Activated CD4-positive, CD25-positive, alpha-beta regulatory T cell treated with anti-CD3 and anti-CD28 coated beads, Interleukin-2, amount 50 U/mL, for 24 hours (primary cell): ENCODE measurements at places on chromosomes 4 and X.

DNA sequence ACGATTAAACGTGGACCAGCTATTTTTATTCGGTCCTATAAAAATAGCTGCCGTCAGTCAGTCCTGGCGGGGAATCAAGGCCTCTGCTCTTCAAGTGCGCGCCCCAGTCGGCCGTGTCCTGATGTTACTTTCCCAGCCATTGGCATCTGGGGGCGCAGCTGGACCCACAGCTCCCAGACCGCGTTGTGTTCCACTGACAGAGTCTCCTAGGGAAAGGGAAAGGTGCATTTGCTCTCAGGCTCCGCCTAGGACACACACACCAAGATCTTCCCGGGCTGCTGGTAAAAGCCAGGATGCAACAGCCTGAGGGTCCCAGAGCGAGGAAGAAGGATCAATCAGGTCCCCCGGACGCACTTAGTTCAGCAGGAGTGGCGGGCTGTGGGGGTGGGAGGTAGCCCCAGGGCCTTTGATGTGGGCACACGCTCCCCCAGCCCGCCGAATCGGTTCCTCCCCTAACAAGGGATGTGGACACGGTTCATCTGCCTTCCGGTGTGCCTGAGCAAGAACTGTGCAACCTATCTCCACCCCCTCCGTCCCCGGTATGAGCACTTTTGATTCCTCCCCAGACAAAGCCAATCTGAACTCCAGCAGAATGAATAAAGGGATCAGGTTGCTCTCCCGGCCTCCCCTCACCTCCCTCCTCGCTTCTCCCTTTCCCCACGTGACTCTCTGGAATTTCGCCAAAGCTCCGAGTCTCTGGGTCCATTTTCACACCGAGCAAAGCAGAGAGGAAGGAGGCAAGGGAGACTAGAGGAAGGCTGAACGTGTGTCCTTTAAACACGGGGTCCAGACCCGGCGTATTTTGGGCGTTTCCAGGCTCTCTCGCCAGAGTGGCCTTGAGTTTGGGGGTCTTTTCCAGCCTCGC, 626 bp upstream of the FRAS1 start:
- no peak for ATAC-seq

DNA sequence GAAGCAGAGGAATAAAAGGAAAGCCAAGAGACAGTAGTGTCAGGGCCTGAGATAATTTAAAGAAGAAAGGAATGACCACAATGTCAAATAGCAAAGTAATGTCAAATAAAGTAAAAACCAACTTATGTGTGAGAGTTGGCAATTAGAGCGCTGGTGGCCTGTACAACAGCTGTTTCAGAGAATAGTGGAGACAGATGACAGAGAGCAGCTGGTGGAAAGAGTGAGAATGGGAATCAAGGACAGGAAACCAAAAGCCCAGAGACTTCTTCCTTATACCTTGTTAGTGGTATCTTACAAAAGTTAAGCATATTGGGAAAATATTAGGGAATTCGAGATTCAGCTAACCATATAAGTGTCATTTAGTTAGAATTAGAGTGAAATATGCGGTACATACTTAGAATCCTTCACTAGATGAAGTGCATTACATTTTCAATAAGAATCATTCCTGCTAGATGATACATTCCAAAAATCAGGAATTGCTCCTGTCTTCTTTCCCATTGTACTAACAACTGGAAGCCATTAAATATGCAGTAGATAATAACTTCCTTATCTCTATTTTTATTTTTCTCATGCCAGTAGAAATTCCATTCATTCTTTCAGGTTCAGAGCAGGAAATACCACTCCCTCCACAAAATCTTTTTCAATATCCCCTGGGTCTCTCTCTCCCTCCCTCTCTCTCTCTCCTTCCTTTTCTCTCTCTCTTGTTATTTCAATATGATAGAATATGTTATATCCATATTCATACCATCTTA, 525.4 kb downstream of the CENPC start:
- no peak for ATAC-seq

GRCh38 chr4:141501395-141501794, 135.0 kb upstream of the IL15 start:
- ATAC-seq = no peak

GRCh38 chr4:7457201-7458065, 22.7 kb upstream of the PSAPL1 start:
- ATAC-seq = no peak

DNA sequence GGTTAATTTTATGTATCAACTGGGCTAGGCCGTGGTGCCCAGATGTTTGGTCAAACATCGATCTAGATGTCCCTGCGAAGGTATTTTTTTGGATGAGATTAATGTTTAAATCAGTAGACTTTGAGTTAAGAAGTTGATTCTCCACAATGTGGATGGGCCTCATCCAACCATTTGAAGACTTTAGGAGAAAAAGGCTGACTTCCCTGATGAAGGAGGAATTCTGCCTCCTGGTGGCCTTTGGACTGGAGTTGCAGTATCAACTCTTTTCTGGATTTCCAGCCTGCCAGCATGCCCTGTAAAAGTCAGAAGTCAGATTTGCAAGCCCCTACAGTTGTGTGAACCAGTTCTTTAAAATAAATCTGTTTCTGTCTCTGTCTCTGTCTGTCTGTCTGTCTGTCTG, 91.4 kb downstream of the STK32B start:
- ATAC-seq = no peak

GRCh38 chr4:163148466-163149336, 18.0 kb downstream of the NAF1 start:
- ATAC-seq = no peak
